ENCODE measurements at places on chromosomes 2 and 18.
A peak's percentile ranks its signal among the peaks of the same experiment; 100 is the strongest.

GRCh38 chr2:105665480-105665879, 79.2 kb upstream of the NCK2 start:
- ATAC-seq = no peak

DNA sequence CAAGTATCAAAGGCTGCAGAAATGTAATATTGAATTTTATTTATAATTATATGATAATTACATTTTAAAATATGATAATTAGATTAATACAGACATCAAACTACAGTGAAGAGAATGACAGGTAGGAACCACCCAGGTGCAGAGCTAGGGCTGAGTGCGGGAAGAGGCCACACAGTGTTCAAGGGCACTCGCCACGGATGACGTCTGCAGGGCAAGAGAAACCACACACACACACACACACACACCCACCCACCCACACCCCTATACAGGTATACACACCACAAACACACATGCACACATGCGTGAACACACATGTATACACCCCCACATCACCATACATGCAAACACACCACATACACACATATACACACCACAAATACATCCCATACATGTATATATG, 41.2 kb downstream of the MBP start:
- ATAC-seq = no peak

- no peak for ATAC-seq
Observed at GRCh38 chr2:187986390-187987105, 305.1 kb upstream of the GULP1 start.

- ATAC-seq = no peak
Observed at GRCh38 chr2:129726216-129726615, 253.2 kb upstream of the RAB6C start.

GRCh38 chr2:231383416-231384108, 11.9 kb upstream of the B3GNT7 start:
- ATAC-seq = no peak

DNA sequence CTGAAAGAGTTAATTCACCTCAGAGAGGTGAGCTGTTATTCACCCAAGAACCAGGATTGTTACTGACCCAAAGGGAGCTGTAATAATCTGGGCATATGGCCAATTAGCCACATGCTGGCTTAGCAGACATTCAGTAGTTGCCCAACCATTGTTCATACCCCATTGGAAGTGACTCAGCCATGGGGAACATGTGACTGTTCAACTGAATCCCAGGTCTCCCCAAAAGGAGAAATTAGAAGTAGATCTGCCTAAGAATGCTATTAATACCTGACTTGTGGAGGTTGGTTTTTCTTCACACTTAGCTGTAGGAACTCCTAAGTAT, 272.6 kb upstream of the UBE2E3 start:
- no peak for ATAC-seq

DNA sequence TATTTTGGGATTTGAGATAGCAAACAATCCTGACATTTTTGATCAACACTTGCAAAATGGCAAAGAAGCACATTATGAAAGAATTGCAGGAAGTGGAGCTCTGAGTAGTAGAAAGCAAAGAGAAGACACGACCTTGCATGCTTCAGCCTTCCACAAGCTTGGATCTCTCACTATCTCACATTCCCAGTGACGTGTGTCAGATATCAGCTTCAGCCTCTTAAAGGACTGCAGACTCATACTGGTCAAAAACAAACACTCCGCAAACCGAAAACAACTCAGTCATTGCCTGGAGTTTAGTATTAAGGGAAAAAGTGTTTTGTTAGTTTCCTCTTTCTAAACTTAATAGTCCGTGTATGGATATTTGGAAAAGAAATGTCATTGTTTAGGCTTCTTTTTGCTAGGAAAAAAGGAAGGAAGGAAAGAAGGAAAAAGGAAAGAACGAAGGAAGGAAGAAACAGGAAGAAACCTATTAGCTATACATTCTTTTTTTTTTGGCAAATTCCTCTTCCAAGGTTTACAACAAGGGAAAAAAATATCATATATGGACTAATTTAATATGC, 32.6 kb upstream of the SLC40A1 start:
- ATAC-seq = no peak

GRCh38 chr18:53843113-53843760, 381.2 kb downstream of the MBD2 start:
- ATAC-seq = no peak

- ATAC-seq = no peak
Observed at GRCh38 chr2:206721256-206721920, 3.2 kb upstream of the DYTN start.

- no peak for ATAC-seq
Observed at GRCh38 chr18:79400591-79401381, 5.1 kb downstream of the NFATC1 start.

- ATAC-seq = peak; percentile 73
Observed at GRCh38 chr2:40101131-40101575, 322.1 kb upstream of the THUMPD2 start.

GRCh38 chr2:223613017-223613950, 11.1 kb upstream of the SCG2 start:
- ATAC-seq = no peak

GRCh38 chr18:66226782-66227181, 377.1 kb downstream of the CDH19 start:
- ATAC-seq = no peak

GRCh38 chr2:65370387-65371073, 61.9 kb downstream of the SPRED2 start:
- peak; percentile 73 for ATAC-seq

DNA sequence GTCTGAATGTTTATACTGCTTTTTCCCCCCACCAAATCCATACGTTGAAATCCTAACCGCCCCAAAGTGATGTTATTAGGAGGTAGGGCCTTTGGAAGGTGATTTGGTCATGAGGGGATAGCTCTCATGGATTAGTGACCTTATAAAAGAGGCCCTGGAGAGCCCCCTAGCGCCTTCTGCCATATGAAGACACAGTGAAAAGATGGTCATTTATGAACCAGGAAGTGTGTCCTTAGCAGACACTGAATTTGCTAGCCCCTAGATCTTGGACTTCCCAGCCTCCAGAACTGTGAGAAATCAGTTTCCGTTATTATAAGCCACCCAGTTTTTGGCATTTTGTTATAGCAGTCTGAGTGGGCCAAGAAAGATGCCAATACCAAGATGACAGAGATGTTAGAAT, 7.2 kb upstream of the TSN start:
- ATAC-seq = no peak

- peak; percentile 47 for ATAC-seq
Observed at GRCh38 chr2:89848763-89849368, 1157.4 kb downstream of the RPIA start.

DNA sequence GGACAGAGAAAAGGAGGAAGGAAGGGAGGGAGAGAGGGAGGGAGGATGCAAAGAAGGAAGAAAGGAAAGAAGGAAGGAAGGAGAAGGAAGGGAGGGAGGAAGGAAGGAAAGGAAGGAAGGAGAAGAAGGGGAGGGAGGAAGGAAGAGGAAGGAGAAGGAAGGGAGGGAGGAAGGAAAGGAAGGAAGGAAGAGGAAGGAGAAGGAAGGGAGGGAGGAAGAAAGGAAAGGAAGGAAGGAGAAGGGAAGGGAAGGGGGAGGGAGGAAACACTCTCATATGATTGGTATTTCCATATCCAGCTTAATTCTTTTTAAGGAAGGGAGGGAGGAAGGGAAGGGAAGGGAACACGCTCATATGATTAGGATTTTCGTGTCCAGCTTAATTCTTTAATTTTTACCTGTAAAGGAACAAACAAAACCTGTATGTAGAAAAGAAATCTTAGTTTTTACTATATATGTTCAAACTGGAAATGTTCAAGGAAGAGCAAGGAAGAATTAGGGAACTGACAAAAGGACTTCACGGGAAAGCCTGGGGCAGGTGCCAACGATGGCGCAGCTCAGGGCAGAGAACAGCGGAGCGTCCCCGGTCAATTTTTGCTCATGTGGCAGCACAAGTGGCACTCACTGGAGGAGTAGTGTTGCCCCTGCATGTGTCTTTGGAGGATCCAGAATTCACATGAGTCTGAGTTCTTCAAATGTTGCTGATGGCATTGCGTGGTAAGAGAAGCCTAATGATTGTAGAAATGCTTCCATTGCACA, 228.6 kb downstream of the ZNF516 start:
- no peak for ATAC-seq

- ATAC-seq = no peak
Observed at GRCh38 chr18:76426737-76427305, 68.2 kb downstream of the ZNF516 start.

DNA sequence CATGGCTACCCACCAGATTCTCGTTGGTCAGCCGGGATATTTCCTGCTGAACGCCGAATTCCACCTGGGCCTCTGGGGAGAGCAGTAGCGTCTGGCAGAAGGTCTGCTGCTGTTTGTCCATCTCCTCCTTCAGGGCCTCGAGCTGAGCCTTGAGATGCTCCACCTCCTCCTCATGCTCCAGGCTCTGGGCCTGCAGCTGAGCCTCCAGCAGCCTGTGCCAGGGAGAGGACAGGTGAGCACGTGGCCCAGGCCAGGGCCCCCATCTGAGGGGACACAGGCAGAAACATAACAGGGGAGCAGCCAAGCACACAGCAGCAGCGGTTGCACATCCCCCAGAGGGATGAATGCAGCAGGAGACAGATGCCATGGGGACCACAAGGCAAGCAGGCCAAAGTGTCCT, 40.1 kb upstream of the ACAA2 start:
- no peak for ATAC-seq

GRCh38 chr18:79416022-79416676, 20.4 kb downstream of the NFATC1 start:
- no peak for ATAC-seq

GRCh38 chr18:67771271-67771670, 254.8 kb upstream of the DSEL start:
- no peak for ATAC-seq

DNA sequence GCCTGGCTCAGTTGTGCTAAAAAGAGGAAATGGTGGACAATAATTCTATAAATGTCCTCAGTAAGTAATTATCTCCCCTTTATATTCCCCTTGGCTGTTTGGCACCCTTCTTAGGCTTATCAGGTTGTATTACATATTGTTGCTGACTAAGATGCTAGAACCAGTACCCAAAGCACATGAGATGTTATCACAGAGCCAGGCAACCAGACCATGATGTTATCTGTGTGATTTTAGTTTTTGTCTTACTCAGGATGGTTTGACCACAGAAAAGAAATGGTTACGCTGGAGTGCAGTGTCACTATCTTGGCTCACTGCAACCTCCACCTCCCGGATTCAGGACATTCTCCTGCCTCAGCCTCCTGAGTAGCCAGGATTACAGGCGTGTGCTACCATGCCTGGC, 15.2 kb downstream of the R3HDM1 start:
- ATAC-seq = no peak

DNA sequence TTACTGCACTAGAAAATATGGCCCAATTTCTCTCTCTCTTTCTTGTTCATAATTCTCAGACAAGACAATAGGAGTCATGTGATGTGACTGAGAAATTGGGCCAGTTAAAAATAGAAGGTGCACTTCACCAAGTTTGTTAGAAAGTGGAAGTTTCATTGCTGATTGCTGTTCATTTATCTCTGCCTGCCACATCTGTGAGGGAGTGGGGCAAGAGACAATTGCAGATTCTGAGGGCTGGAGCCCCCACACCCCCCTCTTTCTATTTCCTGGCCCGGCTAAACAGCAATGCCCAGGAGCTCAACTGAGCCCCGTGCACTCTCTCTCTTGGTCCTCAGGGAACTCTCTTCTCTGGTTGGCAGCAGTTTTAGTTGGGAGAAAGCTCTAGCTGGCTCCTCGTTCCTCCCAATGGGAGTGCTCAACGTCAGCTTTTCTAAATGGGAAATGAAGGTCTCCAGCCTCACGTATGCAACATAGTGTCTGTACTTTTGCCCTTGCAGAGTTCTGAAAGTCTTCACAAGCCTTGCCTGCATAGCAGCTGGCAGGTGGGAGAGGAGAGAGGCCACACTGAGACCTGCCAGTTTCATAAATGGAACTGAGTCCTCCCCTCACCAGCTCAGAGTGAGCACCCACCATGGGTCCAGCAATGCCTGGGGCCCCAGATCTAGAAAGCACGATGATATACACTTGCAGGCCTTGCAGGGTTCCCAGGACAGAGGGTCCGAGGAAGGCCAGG, 115.7 kb downstream of the MYCN start:
- peak; percentile 58 for ATAC-seq

DNA sequence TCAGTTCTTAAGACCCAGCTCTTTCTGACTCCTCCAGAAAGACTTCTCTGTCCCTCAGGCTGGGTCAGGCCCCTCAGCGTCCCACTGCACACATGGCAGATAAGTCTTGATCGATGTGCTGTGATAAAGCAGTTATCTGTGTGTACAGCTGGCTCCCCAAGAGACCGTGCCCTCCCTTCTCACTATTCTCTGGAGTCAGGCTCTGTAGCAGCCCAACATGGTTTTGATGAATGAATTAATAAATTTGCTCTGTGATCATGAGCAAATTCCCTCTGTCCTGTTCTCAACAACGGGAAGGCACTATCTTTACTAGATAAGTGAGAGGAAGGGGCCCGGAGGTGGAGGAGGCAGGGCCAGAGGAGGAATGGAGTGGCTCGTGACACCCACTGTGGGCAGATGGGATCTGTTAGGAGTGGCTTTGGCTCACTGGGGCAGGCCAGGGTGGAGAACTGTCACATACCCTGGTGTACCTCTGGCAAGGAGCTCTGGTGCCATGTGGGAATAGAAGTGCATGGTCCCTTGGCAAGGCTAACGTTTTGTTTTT, 48.3 kb downstream of the ZFP36L2 start:
- no peak for ATAC-seq

GRCh38 chr2:70557171-70557838, 3.7 kb upstream of the TGFA start:
- no peak for ATAC-seq

GRCh38 chr2:52877703-52878102, 889.9 kb upstream of the CHAC2 start:
- ATAC-seq = no peak

DNA sequence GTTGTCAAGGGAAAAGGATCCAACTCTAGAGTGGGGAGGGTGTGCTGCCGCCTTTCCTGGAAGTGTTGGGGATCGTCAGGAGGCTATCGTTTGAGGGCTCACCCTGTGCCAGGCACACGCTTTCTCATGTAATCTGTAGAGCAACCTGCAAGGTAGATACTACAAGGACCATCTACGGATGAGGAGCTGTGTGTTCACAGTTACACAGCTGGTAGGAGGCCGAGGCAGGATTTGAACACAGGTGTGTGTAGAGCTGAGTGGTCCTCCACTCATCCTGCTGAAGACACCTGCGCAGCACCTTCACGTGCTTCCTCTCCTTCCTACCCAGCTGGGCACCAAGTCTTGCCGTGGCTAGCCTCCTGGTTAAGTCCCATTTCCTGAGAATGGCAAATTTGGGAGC, 68.3 kb downstream of the MARCO start:
- no peak for ATAC-seq

Data from stimulated activated memory B cell treated with anti-CD40 and anti-IgM and Interleukin-4, amounts not matched to agents 10 μg/mL and 1 μg/mL and 100 μg/mL, for 72 hours (primary cell).